HEK293T (cell line): ENCODE measurements at places on chromosomes 5 and 9.

DNA sequence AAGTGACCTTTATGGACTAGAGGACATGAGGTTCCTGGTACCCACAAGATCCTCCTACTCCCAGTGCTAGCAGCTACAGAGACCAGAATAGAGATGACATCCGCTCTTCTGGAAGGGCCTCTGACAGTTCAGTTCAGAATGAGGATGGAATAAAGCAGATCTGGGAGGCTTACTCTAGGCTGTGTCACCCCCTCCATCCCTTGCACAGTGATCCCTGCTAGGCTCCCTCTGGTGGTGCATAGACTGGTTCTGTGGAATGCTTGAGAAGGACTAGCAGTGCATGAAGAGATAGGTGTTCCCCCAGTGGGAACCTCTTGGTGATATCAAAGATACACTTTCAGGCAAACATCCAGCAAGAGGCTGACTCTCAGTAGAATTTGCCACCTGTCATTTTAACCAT, 83.0 kb downstream of the NPR3 start:
- no peak for DNase-seq

GRCh38 chr9:108704156-108704852, 151.5 kb downstream of the ACTL7B start:
- no peak for DNase-seq

GRCh38 chr5:149707097-149707496, 23.0 kb upstream of the PPARGC1B start:
- no peak for DNase-seq

DNA sequence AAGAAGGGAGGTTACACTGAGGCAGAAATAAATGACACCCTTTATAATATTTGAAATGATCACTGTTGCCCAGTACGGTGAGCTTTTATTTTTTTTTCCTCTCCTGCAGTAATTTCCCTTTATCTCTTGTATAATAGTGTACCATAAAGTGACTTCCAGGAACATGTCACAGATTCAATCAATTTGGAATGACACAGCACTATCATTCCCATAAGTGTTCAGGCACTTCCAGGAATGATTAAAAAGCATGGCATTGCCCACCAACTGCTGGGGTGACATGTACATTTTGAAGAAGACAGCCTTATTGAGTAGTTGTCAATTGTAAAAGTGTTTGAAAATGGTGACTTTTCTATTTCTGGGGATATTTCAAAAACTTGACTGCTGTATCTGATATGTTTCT, 1700.9 kb upstream of the NUDT12 start:
- DNase-seq, result no peak

DNA sequence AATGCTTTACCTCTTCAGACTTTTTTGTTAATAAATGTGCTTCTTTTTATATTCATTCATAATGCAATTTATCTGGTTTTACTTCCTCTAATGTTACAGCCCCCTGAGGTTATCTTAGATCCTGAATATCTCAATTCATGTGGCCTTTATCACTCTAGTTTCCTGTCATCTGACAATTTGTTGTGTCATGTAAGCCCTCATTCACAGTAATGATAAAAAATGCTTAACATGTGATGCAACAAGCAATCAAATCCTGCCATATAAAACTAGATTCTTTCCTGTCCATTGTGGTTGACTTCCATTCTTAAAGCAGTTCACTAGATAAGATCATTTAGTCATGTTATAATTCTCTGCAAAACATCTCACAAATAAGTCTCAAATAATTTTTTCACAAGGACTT, 991.2 kb upstream of the ACO1 start:
- DNase-seq, result no peak

DNA sequence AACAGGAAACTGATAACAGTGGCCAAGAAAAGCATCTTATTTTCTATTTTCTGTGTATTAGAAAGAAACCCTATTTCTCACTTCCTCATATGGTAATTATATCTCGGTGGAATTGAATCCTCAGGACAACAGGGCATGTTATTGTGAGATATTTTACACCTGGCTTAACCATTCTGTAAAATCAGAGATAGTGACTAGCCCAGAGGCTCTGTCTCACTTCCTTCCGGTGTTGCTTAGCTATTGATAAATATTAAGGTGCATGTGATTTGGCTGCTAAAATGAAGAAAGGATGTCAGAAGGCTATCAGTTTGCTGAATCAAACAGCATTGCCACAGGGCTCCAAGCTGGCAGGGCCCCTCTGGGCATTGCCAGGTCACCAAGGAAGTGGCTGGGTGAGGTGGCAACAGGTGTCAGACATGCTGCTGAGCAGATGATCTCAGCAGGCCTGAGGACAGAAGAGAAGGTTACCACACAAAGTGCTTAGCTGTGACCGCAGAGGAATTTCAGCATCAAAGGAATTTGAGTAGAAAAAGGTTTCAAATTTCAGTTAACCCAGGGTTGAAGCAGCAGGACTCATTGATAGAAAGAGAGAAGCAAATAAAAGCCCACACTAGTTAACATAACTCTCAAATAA, 330.7 kb downstream of the PDE4D start:
- no peak for DNase-seq

DNA sequence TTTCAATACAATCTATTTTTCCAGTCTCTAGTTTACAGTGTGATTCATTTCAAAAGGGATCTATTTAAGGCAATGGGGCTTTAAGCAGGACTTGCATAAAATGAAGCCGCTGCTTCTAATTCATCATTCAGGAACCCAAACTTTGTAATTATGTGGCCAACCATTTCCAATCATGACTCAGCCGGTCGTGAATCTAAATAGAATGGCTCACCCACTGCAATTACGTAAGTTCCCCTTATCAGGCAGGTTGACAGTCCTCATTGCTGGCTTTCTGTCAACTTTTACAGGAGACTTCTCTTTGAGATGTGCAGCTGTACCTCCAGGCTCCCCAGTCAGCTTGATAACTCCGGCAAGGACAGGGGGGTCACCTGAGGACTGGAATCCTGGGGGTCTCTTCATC, 152.8 kb upstream of the DAP start:
- no peak for DNase-seq

GRCh38 chr9:96619491-96620180, at the start of gene CDC14B:
CDC14B (minus strand) TSS chr9:96619843; CDS start chr9:96619378, 465 bp downstream.
- DNase-seq, result peak; percentile 83

DNA sequence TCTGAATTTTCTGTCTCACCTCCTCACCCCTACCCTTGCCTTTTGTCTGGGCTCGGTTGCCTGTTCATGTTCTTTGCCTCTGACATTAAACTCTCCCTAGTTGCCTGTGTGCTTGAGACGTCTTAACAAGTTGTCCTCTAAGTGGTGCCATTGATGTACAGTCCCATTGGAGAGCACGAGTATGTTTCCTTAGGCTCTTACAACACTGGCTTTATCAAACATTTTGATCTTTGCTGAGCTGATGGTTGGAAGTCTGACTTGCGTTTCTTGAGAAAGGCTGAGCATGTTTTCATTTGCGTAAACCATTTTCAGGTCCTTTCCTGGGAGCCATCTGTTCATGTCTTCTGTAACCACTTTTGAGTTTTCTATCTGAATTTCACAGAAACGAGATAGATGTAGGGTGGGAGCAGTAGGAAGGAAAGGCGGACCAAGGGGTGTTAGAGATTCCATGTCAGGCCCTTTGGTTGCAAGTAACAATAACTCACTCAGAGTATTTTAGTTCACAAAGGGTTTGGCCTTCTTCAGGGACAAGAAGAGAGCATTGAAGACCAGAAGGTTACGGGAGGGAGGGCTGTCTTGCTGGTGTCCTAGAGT, 35.4 kb downstream of the OTULIN start:
- DNase-seq, result no peak

GRCh38 chr9:104682642-104683041, 11.7 kb upstream of the OR13D1 start:
- peak; percentile 20 for DNase-seq

GRCh38 chr5:8213701-8214240, 344.8 kb downstream of the MTRR start:
- DNase-seq, result no peak

GRCh38 chr9:130835441-130836298, 616 bp downstream of the ABL1 start:
- peak; percentile 57 for DNase-seq

DNA sequence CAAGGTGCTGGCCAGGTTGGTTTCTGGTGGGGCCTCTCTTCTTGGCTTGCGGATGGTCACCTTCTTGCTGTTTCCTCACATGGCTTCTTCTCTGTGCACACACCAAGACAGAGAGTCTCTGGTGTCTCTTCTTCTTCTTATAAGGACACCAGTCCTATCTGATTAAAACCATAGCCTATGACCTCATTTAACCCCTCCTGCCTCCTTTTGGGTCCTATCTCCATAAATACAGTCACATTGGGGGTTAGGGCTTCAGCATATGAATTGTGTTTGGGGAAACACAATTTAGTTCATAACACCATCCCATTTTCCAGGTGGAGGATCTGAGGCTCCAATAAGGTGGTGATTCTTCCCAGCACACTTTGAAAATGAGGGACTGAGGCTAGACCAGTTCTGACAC, 80.4 kb downstream of the SPRY4 start:
- no peak for DNase-seq

DNA sequence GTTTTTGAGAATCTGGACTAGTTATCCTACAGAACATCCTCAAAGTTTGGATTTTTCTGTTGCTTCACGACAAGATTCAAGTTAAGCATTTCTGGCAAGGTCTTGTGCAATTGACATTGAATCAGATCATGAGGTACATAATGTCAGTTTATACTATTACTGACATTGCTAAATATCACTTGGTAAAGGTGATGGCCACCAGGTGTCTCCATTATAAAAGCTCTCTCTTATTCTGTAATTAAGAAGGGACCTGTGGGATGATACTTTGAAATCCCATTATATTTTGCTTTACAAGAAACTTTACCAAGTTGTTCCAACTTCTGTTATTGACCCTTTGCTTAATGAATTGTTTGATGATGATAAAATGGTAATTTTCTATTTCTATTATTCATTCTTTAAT, 131.0 kb upstream of the ASTN2 start:
- DNase-seq, result no peak
